ENCODE measurements at places on chromosomes 6 and 20.

- peak; percentile 82 for DNase-seq
These were observed 97.8 kb downstream of the PLEKHG1 start for GRCh38 chr6:150697515-150697914.

DNA sequence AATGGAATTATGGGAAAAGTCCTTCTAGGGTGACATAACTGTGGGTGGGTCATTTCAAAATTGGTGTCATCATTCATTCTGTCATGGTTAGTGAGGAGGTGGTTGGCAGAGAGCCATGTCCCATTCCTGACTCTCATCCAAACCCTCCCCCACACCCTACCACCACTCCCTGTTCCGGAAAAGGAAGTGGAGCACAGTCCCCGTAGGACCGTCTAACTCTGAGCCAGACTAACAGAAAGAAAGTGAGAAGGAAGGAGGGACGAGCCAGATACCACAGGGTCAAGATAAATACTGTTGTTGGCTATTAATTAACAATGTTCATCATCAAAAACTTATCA lies 4.8 kb downstream of the TRIM10 start:
- no peak for DNase-seq

GRCh38 chr6:29631860-29632731 lies 887 bp downstream of the GABBR1 start:
- no peak for DNase-seq

GRCh38 chr20:10510216-10510615 lies 75.1 kb downstream of the SLX4IP start:
- DNase-seq, result no peak

DNA sequence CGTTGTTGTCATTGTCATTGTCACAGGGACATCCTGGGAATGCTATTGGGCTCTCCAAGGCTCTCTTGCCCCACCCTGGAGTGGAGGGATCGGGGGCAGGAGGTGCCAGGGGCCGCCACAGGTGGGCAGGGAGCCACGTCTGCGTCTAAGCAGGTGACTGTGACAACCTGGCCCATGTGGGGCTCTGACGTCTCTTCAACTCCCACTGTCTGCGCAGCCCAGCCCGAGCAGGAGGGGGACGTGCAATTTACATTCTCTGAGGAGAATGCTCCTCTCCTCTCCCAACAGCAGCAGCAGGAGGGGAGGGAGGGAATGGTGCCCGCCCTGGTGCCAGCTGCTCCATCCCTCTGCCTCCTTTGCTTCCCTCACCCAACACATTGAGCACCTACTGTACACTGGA lies 50.1 kb downstream of the GRM4 start:
- no peak for DNase-seq

GRCh38 chr6:13425270-13425873 lies 62.0 kb downstream of the GFOD1 start:
- DNase-seq, result no peak

GRCh38 chr20:61896058-61896961 lies 169.4 kb downstream of the TAF4 start:
- DNase-seq, result peak; percentile 87

- no peak for DNase-seq
These were observed 2.9 kb downstream of the CCND3 start for GRCh38 chr6:41938590-41939175.

DNA sequence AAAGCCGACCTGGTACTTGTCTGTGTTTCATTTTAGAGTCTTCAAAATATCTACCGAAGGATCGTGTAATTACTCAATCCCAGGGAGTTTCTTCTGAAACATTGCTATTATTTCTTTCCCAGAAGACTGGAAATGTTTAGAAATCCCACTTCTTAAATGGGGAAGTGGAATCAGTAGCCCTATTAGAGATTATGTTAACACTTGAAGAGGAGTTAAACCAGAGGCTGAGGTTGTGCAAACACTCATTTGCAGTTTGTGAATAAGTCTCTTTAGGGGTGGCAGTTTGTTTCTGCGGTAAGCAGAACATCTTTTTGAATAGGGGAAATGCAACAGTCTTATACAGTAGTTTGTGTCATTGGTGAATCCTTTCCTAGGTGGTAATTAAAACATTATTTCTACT lies 21.3 kb downstream of the DSP start:
- DNase-seq, result no peak

- no peak for DNase-seq
These were observed 36.5 kb downstream of the HIVEP1 start for GRCh38 chr6:12048609-12049008.

- no peak for DNase-seq
These were observed 76.5 kb upstream of the TMEM170B start for GRCh38 chr6:11460837-11461661.

- DNase-seq, result no peak
These were observed 40.3 kb upstream of the XRN2 start for GRCh38 chr20:21262812-21263211.

- DNase-seq, result no peak
These were observed 29.0 kb upstream of the SRF start for GRCh38 chr6:43142101-43142500.

DNA sequence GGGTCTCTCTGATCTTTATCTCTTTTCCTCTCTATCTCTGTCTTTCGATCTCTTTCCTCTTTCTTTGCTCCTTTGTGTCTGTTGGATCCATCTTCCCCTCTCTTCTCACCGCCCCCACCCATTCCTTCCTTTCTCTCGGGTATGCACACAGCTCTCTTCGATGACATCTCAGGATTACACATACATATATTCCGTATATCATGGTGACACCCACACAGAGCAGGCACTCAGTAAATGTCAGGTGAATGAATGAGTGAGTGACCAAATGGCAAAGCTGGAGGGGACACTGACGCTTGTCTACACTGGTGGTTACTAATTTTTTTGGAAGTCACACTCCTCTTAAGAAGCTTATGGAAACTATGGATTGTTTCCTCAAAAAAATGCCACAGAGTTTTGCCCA lies 9.9 kb downstream of the VSTM2L start:
- no peak for DNase-seq

DNA sequence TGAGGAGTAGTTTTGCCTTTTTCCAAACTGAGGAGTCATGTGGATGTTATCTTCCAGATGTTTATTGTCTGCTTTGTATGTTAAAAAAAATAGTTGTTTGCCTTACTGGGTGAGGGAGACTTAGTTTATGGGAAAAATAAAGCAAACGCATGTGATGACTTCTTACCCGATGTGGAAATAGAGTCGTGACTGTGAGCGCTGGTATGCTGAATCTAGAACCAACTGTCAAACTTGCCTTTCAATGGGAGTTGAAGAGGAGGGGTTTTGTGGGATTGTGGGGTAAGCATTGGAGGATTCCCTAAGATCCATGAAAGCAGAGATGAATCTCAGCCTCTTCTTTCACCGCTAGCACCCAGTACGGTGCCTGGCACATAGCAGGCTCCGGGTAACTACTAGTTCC lies 5.3 kb downstream of the DCBLD1 start:
- DNase-seq, result no peak

DNA sequence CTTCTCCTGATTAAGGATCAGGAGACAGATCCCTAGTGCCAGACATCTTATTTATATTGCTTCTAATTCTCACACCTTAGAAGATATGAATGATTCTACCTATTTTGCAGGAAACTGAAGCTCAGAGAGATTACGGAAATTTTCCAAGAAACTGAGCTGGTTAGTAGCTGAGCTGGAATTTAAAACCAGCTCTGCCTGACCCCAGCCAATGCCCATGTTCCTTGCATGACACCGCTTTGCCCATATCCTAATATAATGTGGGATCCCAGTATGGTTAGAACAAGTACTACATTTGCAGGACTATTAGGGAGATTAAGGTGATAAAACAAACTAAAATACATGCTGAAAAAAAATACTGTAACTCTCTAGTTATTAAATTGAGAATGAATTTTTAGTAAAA lies 1.9 kb downstream of the TMEM30A start:
- no peak for DNase-seq

- no peak for DNase-seq
These were observed 50.8 kb downstream of the CD109 start for GRCh38 chr6:73746787-73747186.

GRCh38 chr20:50537546-50538201 lies 27.5 kb downstream of the PTPN1 start:
- DNase-seq, result no peak

- DNase-seq, result no peak
These were observed 54.3 kb downstream of the DLGAP4 start for GRCh38 chr20:36360429-36360828.

- no peak for DNase-seq
These were observed 41.0 kb downstream of the GPX5 start for GRCh38 chr6:28566527-28567252.

GRCh38 chr20:50762435-50763220 lies 31.2 kb downstream of the PARD6B start:
- DNase-seq, result peak; percentile 74

DNA sequence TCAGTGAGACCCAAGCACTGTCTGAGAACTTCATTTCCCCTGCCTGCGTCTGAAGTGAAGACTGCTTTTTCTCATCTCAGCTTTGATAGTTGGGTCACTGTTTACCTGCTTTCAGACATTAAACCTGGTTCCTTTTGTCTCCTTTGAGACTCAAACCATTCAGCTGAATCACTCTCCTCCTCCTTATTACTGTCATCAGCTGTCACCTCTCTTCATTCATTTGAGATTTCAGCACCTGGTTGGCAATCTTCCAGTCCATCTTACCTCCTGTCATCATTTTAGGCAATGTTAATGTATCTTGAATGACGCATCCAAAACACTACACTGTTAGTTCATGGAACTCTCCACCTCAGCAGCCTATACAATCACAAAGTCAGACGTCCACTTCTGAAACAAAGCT lies 34.3 kb upstream of the SOX4 start:
- no peak for DNase-seq

- DNase-seq, result no peak
These were observed 4.7 kb downstream of the UBE2J1 start for GRCh38 chr6:89347825-89348224.

- DNase-seq, result no peak
These were observed 15.2 kb upstream of the GDAP1L1 start for GRCh38 chr20:44231713-44232468.

GRCh38 chr6:105645156-105645555 lies 242.3 kb upstream of the PREP start:
- DNase-seq, result no peak

- no peak for DNase-seq
These were observed 270.0 kb upstream of the HSF2 start for GRCh38 chr6:122129313-122130025.

DNA sequence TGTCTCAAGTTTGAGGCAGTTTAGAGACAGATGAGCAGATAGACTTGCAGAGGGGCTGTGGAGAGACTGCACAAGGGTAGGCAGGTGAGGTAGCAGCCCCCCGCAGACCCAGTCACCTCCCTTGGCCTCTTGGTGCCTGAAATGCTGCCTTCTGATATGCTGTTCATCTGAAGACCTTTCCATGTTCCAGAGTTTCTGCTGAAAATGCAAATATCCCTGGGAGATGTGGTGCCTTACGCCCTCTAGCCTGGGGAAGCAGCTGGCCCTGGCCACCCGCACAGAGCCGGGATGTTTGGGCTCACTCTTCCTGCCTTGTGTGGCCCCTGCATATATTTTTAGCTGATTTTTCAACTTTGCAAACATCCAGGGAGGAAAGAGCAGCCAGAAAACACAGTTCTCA lies 51.4 kb downstream of the TMEM242 start:
- no peak for DNase-seq

DNA sequence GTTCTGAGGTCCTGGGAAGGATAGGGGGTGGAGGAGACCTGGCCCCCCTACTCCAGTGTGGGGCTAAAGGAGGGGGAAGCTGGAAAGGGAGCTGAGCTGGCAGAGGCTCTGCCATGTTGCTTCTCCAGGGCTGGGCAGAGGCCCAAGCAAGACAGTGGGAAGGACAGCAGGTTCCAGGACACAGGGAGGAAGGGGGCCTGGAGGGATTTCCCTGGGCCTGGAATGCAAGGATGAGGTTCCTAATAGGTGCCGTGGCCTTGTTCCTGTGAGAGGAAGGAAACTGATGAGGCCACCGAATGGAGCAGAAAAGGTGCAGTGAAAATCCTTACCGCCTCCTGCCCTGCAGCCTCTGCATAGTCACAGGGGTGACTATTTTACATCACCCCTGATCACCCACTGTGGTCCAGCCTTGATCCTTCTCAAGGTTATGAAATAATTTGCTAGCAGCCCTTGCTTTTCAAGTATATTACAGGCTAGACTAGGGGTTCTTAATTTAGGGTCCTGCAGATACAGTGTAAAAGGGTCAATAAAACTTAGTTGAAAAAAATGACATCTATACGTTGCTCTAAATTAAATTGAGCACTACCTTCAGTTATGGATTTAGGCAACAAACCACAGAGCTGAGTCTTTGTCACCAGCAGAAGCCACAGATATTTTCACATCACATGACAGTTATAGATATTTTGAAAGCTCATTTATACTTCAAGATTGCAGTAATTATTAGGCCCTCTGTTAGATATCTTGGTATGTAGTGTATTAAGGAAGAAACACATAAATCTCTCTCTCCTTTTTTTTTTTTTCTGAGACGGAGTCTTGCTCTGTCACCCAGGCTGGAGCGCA lies 45.7 kb upstream of the RNF24 start:
- DNase-seq, result no peak

GRCh38 chr20:37875460-37876175 lies 27.3 kb upstream of the VSTM2L start:
- DNase-seq, result no peak
